CD4-positive, alpha-beta T cell treated with Interleukin-17A for 1 hour (primary cell): ENCODE measurements at places on chromosomes 5 and 9.

DNA sequence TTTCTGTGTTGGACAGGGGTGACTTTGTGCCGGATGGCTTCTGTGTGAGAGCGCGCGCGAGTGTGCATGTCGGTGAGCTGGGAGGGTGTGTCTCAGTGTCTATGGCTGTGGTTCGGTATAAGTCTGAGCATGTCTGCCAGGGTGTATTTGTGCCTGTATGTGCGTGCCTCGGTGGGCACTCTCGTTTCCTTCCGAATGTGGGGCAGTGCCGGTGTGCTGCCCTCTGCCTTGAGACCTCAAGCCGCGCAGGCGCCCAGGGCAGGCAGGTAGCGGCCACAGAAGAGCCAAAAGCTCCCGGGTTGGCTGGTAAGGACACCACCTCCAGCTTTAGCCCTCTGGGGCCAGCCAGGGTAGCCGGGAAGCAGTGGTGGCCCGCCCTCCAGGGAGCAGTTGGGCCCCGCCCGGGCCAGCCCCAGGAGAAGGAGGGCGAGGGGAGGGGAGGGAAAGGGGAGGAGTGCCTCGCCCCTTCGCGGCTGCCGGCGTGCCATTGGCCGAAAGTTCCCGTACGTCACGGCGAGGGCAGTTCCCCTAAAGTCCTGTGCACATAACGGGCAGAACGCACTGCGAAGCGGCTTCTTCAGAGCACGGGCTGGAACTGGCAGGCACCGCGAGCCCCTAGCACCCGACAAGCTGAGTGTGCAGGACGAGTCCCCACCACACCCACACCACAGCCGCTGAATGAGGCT, at the start of gene ADRB2:
TSS of gene ADRB2 (plus strand) at position 559 of the 686 bp plus-strand sequence. CDS start 221 bp downstream, outside the sequence.
- peak; percentile 93 for DNase-seq

DNA sequence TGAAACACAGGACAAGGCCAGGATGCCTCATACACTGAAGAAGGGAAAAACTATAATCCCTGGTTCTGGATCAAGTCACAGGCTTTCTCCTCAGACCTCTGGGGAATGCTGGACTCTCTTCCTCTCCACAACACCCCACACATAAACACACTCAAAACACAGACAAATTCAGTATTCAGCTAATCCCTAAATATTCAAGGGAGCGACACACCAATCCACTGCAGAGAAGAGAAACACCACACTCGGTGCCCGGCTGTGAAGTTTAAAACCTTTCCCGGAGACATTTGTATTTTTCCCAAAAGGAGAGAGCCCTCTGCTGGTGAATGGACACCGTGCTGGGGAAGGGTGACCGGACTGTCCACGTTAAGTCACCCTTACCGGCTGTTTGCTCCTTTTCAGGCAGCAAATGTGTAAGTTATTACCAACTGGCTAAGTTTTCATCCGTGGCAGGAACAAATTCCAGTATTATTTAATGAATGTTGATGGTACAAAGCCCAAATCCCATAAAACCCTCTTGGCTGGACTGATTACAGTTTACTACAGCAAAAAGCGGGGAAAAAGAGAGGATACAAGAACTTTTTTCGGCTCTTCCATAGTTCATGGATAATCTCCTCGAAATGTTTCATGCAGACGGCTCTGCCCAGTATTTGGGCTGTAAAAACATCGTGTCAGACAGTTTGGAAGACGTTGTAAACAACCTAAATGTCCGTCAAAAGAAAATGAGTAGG, 130.9 kb upstream of the SLC30A5 start:
- peak; percentile 4 for DNase-seq

GRCh38 chr5:76958991-76959767, 6.3 kb downstream of the CRHBP start:
- no peak for DNase-seq

GRCh38 chr5:103340717-103341388, 82.3 kb downstream of the MACIR start:
- DNase-seq = no peak

DNA sequence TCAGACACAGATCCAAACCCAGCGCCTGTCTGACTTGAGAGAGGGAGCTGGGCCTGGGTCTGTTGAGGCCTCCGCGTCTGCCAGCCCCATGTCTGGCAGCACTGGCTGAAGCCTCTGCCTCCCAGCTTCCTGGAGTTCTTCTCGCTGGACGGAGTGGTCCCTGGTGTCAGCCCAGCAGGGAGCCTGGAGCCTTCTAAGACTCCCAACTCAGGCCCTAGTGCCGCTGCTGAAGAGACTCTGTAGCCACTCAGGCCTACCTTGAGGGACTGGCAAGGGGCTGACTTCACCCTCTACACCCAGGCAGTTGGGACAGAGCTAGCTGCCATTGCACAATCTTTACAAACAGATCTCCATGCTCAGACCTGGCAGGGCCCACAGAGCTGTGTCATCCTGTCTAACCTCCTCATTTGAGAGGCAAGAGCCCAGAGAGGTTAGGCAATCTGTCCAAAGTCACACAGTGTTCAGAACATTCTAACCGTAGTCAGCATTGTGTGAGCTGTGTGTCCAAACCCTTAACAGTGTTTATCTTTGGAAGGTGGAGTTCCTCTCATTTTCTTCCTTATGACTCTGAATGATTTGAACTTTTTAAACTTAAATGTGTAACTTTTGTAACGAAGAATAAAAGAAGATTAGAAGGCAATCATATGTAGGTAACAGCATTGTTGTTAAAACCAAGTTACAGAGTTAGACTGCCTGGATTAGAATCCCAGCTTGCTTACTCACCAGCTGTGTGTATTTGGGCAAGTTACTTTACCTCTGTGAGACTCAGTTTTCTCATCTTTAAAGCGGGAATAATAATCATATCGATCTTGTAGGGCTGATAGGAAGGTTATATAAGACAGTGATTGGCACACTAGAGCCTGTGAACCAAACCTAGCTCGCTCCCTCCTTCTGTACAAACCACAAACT, 4.6 kb upstream of the DUSP1 start:
- DNase-seq = no peak

GRCh38 chr9:73497796-73498195, 346.1 kb downstream of the ANXA1 start:
- no peak for DNase-seq

GRCh38 chr9:86093788-86094555, 5.4 kb downstream of the GOLM1 start:
- no peak for DNase-seq

- no peak for DNase-seq
Observed at GRCh38 chr5:74145951-74146350, 494.6 kb downstream of the ENC1 start.
